Activated T-helper 9 cell treated with anti-CD3 and anti-CD28 coated beads, Interleukin-2, amount 50 U/mL, for 16 hours (primary cell): ENCODE measurements at places on chromosomes 3 and 15.
A peak's percentile ranks its signal among the peaks of the same experiment; 100 is the strongest.

- DNase-seq: no peak
Observed at GRCh38 chr3:172580680-172581401, 57.6 kb upstream of the TNFSF10 start.

DNA sequence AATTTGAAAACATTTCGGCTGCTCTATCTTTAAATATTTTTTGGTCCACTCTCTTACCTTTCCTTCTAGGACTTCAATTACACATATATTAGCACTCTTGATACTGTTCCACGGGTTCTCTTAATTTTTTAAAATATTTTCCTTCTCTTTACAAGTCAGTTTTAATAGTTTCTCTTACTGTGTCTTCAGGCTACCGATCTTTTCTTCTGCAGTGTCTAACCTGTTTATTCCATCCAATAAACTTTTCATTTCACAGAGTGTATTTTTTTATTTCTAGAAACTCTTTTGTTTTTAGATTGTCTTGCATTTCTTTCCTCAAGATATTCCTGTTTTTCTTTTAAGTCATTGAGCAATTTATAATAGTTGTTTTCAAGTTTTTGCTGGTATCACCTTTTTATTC, 27.7 kb downstream of the TCF12 start:
- no peak for DNase-seq

DNA sequence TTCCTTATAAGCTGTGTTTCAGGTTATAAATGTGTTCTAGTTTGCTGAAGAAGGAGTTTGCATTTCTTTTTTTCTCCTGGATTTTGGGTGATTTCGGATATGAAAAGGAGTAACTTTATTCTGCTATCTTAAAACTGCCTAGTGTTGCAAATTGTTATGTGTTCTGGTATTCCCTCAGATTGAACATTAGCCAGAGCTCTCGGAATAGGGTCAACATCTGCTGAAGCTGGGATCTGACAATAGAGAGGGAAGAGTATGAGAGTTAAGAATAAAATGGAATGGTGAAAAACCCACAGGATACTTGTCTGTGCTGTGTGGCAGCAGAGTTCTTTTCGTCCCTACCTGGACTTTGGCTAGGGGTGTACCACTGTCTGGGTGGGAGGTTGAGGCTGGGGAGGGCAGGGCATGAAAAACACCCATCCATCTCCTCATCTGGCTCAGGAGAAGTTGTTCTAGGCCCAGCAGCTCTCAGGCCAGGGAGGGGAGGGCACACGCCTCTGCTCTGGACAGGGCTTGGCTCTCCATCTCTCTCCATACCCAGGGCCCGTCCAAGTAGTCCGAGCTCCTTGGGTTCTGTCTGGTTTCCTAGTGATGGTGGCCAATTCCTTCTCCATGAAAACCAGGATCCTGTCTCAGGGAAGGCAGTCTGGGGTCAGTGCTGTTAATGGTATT, 13.2 kb downstream of the SPSB4 start:
- no peak for DNase-seq

DNA sequence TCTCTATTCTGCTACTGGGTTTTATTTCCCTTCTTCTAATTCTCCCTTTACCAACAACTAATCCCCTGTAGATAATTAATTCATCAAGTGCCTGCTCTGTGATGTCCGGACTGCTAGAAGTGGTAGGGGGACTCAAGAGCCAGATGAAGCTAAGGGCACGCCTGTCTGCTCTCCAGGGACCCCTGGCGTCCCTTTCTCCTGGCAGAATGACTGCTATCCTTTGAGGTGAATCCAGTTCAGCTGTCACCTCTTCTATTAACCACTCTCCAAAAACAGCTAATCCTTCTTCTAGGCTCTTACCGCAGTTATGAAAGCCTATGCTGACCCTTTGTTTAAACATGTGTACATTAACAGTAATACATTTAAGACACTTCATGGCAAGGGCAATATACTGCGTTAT, 1.4 kb upstream of the CHRNA7 start:
- DNase-seq: no peak

DNA sequence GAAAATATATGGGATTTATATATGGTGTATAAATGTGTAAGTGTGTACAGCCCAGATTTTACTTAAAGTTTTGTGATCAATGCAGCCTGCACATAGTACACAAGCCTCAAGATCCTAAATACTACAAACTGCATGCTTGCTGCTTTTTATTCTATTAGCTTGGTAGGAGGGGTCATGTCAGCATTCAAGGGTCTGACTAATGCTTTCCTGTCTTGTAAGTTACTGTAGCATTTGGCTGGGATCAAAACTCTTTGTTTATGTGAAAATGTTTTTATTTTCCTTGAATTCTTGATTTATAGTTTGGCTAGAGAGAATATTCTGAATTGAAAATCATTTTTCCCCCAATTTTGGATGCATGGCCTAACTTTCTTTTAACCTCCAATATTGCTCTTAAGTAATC, 370.9 kb downstream of the NSUN3 start:
- DNase-seq: no peak

- DNase-seq: no peak
Observed at GRCh38 chr3:43394041-43394554, 107.8 kb downstream of the SNRK start.

- DNase-seq: no peak
Observed at GRCh38 chr3:133113526-133113925, 75.3 kb downstream of the TMEM108 start.

DNA sequence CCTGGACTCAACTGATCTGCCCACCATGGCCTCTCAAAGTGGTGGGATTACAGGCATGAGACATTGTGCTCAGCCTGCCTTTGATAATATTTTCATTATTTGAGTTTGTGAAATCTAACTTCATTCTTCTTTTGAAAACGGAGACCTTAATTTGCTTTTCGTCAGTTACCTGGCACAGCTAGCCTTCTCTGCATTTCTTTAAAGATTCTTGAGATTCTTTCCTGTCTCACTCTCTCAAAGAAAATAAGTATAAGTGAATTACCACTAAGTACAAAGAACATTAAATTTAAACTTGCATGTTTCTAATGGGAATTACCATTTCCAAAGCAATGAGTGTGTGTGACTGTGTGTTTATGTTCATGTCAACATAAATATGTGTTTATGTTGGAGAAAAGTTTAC, 187.9 kb downstream of the NFKBIZ start:
- DNase-seq: no peak

- DNase-seq: peak; percentile 83
Observed at GRCh38 chr3:52220380-52221026, 4.9 kb downstream of the TLR9 start.

- DNase-seq: no peak
Observed at GRCh38 chr3:32643354-32643753, 41.6 kb upstream of the CNOT10 start.

- no peak for DNase-seq
Observed at GRCh38 chr3:52671676-52672075, 14.0 kb downstream of the PBRM1 start.

DNA sequence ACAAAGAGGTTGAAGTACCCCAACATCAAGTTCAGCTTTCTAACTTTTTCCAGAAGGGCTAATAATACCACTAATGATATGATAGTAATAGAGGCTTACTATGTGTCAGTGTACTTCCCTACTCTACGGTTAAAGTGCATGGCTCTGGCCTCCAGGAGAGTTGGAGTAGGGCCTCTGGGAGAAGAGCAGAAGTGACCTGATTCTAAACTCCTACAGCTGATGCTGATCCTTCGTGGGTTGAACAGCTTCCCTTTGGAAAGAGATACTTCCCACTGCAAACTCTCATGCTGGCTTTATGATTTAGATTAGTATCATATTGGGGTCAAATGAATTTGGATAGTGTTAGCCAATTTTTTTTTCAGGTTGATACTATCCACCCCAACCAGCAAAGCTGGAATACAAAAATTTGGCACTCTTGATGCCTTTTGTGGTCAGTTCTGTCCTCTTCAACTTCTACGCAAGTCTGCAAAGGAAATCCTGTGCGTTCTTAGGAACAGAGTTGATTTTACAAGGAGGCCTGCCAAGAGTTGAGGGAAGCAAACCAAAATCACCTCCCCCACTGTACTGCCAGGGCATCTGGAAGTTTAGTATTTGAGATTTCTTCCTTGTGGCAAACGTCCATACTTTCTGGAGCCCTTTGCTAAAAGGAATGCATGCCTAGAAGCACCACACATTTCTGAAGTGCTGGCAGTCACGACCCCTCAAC, 17.8 kb downstream of the TMEM212 start:
- no peak for DNase-seq

GRCh38 chr3:109362823-109363222, 25.5 kb upstream of the DPPA4 start:
- DNase-seq: no peak
